Vagina (tissue), 2 donors: ENCODE measurements at places on chromosomes 5 and 9. TPM values are rescaled to one million over a fixed set of nuclear protein-coding genes. Genes with fewer than 3 reads are reported as not detected.

The PDGFRB gene
- total RNA-seq = 173 TPM

The RASGRF2 gene
- total RNA-seq = 8.8 TPM

The ADAMTSL1 gene
- total RNA-seq = 8.1 TPM

The ARID3C gene
- not detected for total RNA-seq

The SOWAHA gene
- total RNA-seq = not detected

The SLC36A3 gene
- total RNA-seq = not detected

The PCDHB8 gene
- total RNA-seq = 0.25 TPM

DNA sequence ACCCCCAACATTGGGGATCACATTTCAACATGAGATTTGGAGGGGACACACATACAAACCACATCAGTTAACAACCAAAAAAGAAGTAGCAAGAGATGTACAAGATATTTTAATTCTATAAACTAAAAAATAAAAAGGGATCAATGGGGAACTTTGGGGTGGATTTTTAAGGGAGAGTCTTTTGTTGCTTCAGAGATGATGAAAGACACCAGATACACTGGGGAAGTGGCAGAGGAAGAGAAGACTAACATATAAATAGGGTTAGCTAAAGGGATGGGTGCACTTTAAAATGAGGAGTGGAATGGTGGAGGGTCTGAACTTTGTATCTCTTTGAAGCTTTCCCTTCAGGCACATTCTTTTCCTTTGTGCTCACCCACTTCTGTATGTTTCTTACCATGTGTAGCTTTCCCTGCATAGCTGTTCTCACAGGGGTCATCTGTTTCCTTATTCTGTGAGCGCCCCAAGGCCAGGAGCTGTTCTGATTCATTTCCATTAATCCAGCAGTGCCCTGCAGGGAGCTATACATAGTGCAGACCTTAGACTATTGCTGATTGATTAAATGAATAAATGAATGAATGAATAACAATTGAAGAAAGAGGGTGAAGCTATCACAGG lies 531.6 kb upstream of the KLF4 start:
- H3K27me3 ChIP-seq = no peaks in the 10 kb centered on the region
- DNase-seq = no peak
- H3K4me1 ChIP-seq = peaks cover 4% of the 10 kb centered on the region
- no peak overlapping the region for H3K4me3 ChIP-seq
- H3K27ac ChIP-seq = no peak overlapping the region

- DNase-seq = no peak
- H3K4me3 ChIP-seq = no peak overlapping the region
- H3K4me1 ChIP-seq = no peaks in the 10 kb centered on the region
- H3K36me3 ChIP-seq = no peaks in the 10 kb centered on the region
- H3K27me3 ChIP-seq = no peaks in the 10 kb centered on the region
Observed at GRCh38 chr9:100030548-100030947, 68.3 kb downstream of the ERP44 start.

DNA sequence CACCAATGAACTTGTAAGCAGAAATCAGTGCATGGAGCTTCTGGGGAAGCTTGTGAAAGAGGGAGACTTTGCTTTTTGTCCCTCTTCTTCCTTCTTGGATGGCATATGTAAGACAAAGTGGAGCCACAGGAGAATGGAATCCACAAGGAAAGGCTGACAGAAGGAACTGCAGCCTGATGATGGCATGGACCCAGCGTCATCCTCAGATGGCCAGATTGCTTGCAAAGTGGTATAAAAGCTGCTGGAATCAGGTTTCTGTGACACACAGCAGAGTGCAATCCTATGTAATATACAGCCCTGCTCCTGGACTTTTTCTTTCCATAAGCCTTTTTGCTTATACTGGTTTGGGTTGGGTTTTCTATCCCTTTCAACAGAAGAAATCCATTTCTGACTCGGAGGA lies 31.4 kb upstream of the SPARC start:
- DNase-seq = no peak
- peak overlapping the region; percentile 73 for H3K27ac ChIP-seq
- H3K36me3 ChIP-seq = no peaks in the 10 kb centered on the region
- no peak overlapping the region for H3K4me3 ChIP-seq
- H3K4me1 ChIP-seq = peaks cover 21% of the 10 kb centered on the region
- H3K27me3 ChIP-seq = no peaks in the 10 kb centered on the region

DNA sequence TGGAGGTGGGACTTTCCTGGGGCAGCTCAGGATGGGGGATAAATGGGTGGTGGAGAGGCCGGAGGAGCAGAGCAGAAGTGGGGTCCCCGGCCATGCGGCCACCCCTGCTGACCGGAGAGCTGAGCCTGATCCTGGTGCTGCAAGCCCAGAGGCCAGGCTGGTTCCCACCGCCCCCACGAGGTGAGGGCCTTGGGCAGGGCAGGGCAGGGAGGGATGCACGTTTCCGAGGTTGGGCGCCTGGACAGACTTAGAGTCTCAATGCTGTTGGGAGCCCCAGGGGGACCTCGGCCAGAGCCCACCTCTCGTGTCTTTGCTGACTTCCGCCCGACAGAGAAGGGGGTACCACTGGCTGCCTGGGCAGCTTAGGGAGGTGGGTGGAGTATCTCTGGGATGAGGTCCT lies 5.5 kb downstream of the OBP2A start:
- H3K4me3 ChIP-seq = no peak overlapping the region
- no peaks in the 10 kb centered on the region for H3K36me3 ChIP-seq
- no peak overlapping the region for H3K27ac ChIP-seq
- H3K27me3 ChIP-seq = no peaks in the 10 kb centered on the region
- DNase-seq = no peak

GRCh38 chr5:51487952-51488351 lies 104.7 kb downstream of the ISL1 start:
- H3K4me3 ChIP-seq = no peak overlapping the region
- H3K27ac ChIP-seq = no peak overlapping the region
- no peaks in the 10 kb centered on the region for H3K27me3 ChIP-seq

DNA sequence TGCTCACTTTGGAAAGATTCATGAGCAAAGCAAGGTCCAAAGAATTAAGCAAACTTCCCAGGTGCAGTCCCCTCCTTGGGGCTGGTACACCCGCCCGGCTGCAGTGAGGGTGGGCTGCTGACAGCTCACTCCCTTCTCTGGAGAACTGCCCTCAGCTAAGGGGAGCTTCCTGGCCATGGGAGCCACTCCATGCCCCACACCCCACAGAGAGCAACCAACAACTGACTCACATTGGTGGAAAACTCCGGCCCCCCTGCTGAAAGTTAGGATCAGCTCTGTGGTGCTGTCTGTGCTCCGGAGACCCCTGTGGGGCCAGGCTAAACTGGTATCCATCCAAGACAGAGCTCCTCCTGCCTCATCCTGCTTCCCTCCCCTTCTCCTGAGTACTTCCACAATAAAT lies 223.0 kb downstream of the GABBR2 start:
- H3K36me3 ChIP-seq = no peaks in the 10 kb centered on the region
- no peaks in the 10 kb centered on the region for H3K27me3 ChIP-seq
- no peaks in the 10 kb centered on the region for H3K4me1 ChIP-seq
- no peak for DNase-seq

DNA sequence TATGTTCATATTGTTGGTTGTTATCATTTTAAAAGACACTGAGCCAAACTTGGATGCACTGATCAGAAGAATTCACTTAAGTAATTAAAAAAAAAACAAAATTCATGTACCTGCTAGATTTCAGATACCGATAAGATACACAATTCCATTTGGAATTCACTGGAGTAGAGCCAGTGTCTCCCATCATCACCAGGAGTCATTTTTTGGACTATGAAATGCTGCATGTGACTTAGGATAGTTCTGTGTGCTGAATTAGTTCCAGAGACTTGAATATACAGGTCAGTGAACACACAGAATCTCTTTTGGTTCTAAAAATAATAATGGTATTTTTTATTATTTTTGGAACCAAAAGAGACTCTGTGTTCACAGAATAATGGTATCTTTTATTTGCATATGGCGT lies 482.6 kb upstream of the PIK3R1 start:
- no peak for DNase-seq
- no peaks in the 10 kb centered on the region for H3K36me3 ChIP-seq
- H3K4me3 ChIP-seq = no peak overlapping the region

DNA sequence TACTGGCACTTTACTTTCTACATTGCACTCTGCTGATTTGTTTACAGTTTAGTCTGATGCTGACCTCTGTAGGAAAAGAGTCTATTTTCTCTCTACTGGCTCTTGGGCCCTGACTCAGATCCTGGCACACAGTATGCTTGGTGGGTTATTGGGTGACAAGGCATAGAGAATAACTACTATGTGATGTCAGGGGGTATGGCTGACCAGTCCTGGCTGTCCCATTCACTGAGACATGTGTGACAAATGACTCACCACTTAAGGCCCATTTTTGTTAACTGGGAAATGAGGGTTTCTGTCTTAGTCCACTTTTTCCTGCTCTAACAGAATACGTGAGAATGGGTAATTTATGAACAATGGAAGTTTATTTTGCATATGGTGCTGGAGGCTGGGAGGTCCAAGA lies 66.4 kb downstream of the DAPK1 start:
- H3K27ac ChIP-seq = no peak overlapping the region
- no peaks in the 10 kb centered on the region for H3K36me3 ChIP-seq
- H3K4me3 ChIP-seq = no peak overlapping the region

DNA sequence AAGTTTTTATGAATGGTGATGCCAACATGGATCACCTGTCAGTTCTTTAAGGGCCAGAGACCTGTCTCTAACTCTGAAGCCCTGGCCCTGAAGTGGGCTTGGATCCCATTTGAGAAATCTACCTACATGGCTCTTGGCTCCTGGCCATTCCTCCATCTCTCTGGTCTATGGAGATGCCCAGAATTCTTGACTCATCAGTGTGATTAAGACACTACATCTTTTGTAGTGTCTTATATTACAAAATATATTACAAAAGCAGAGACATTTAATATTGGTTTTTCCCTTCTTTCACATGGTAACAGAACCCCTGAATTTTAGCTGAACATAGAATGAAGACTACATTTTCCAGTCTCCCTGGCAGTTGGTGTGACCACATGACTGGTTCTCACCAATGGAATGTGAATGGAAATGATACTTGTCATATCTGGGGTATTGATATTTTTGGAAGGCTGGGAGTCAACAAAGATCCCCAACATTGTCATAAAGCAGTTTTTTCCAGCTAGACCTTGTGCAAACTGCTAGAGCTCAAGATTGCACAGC lies 198.3 kb downstream of the SREK1 start:
- no peak for DNase-seq
- H3K36me3 ChIP-seq = no peaks in the 10 kb centered on the region
- no peak overlapping the region for H3K4me3 ChIP-seq

DNA sequence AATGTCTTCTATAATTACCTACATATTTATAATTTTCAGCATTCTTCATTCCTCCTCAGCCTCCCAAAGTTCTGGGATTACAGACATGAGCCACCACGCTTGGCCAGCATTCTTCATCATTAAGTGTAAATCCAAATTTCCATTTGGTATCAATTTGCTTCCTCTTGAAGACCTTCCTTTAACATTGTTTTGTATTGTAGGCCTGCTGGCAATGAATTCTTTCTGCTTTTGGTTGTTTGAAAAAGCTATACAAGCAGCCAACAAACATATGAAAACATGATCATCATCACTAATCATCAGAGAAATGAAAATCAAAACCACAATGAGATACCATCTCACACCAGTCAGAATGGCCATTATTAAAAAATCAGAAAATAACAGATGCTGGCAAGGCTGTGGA lies 56.4 kb downstream of the GCNT4 start:
- H3K27me3 ChIP-seq = no peaks in the 10 kb centered on the region
- H3K4me3 ChIP-seq = no peak overlapping the region
- H3K4me1 ChIP-seq = no peaks in the 10 kb centered on the region
- DNase-seq = no peak
- H3K27ac ChIP-seq = no peak overlapping the region

- no peak overlapping the region for H3K4me3 ChIP-seq
- H3K36me3 ChIP-seq = no peaks in the 10 kb centered on the region
- H3K4me1 ChIP-seq = no peaks in the 10 kb centered on the region
- H3K27me3 ChIP-seq = no peaks in the 10 kb centered on the region
- H3K27ac ChIP-seq = no peak overlapping the region
Observed at GRCh38 chr5:77892061-77893010, 116.2 kb upstream of the TBCA start.

GRCh38 chr9:463455-464171 lies 248.9 kb downstream of the DOCK8 start:
- no peak overlapping the region for H3K4me3 ChIP-seq
- DNase-seq = no peak
- H3K27ac ChIP-seq = no peak overlapping the region
- H3K36me3 ChIP-seq = peaks cover 3% of the 10 kb centered on the region

DNA sequence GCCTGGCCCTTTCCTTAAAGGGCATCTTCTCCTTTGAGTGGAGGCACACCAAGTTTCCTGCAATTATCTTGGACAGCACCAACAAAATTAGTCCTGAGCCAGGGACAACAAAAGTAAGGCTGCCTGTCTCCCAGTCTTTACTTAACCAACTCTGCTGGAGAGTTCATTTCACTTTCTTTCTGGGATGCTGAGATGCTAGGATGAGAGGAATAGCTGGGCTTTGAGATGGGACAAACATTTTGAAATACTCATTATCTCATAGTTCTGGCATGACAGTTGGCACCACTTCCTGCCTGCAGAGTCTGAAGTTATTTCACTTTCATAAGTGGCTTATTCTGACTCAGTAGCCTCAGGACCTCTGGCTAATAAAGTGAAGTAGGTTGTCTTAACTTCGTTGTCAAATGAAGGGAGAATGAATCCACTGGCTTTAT lies 157.0 kb downstream of the C9orf152 start:
- H3K27ac ChIP-seq = no peak overlapping the region
- H3K36me3 ChIP-seq = no peaks in the 10 kb centered on the region
- no peaks in the 10 kb centered on the region for H3K27me3 ChIP-seq
- DNase-seq = no peak
- H3K4me1 ChIP-seq = peaks cover 18% of the 10 kb centered on the region

DNA sequence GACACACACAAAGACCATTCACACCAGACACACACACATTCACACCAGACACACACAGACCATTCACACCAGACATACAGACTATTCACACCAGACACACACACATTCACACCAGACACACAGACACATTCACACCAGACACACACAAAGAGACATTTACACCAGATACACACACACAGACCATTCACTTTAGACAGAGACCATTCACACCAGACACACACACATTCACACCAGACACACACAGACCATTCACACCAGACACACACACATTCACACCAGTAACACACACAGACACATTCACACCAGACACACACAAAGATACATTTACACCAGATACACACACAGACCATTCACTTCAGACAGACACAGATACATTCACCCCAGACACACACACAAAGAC lies 29.0 kb upstream of the FCN1 start:
- H3K27me3 ChIP-seq = no peaks in the 10 kb centered on the region
- no peak for DNase-seq
- H3K36me3 ChIP-seq = no peaks in the 10 kb centered on the region
- H3K4me1 ChIP-seq = peaks cover 24% of the 10 kb centered on the region
